Activated CD4-positive, alpha-beta T cell treated with anti-CD3 and anti-CD28 coated beads for 36 hours (primary cell): ENCODE measurements at places on chromosomes 2 and 18. TPM values are rescaled to one million over a fixed set of nuclear protein-coding genes. Genes with fewer than 3 reads are reported as not detected.

DNA sequence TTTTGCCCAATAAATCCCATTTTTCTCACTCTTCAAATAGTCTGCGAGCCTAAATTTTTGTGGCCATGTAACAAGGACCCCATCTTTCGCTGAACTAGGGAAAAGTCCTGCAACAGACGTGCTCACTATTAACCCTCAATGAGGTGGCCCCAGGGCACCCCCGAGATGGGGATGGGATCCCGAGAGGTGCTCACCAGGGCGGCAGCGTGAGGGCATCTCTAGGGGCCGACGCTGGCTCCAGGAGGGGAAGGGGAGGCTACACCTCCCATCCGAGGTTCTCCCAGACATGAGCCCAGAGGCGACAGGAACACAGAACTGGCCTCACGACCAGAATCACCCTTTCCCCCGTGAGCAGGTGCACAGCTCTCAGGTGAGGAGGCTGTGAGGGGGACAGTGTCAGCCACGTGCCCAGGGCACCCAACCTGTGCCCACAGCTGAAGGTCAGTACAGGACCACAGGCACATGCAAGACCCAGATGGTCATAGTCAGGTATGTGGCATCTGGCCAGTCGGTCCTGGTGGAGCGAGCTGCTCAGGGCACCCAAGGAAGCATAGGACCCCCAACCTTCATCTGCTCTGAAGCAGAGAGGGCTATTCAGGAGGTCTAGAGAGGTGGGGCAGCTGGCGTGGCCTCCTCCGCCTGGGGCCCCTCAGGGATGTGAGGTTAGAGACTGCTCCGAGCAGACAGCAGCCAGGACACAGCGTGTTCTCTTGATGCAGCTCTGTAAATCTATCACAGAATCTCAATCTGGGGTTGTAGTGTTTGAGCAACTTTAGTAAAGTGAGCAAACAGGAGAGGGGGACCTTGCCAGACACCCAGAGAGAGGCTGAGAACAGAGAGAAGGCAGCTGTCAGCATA lies 62.8 kb downstream of the PXDN start:
- DNase-seq = no peak
- H3K4me3 ChIP-seq = no peak overlapping the region
- H3K36me3 ChIP-seq = no peaks in the 10 kb centered on the region
- H3K27ac ChIP-seq = no peak overlapping the region
- no peaks in the 10 kb centered on the region for H3K4me1 ChIP-seq

GRCh38 chr2:95352310-95353054 lies 50.0 kb upstream of the FAHD2A start:
- H3K4me1 ChIP-seq = no peaks in the 10 kb centered on the region
- no peaks in the 10 kb centered on the region for H3K36me3 ChIP-seq
- H3K27me3 ChIP-seq = peaks cover 6% of the 10 kb centered on the region
- no peak overlapping the region for H3K27ac ChIP-seq
- no peak overlapping the region for H3K4me3 ChIP-seq

- no peak overlapping the region for H3K4me3 ChIP-seq
- no peaks in the 10 kb centered on the region for H3K4me1 ChIP-seq
- DNase-seq = no peak
- peaks cover 4% of the 10 kb centered on the region for H3K27me3 ChIP-seq
Measured at GRCh38 chr2:205484215-205484614, 198.1 kb upstream of the NRP2 start.

DNA sequence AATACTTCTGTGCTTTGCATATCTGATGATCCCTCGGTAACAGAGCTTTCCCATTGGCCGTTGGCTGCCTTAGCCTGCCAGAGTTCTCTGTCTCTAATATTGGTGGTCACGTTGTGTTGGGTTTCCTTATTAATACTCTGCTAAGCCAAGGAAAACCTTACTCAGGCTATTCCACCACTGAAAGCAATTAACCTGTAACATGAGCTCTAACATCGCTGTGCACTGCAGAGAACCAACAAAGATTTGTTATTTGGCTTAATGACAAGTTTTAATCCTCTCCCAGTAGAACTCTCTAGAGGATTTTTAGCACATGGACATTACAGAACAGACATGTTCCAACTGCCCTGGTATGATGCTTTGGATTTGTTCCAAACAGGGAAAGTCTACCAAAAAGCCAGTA lies 825.9 kb upstream of the POU3F3 start:
- H3K4me1 ChIP-seq = no peaks in the 10 kb centered on the region
- H3K36me3 ChIP-seq = no peaks in the 10 kb centered on the region
- H3K27me3 ChIP-seq = no peaks in the 10 kb centered on the region
- DNase-seq = no peak
- no peak overlapping the region for H3K27ac ChIP-seq
- H3K4me3 ChIP-seq = no peak overlapping the region

Gene ATP8B1
- total RNA-seq = not detected

Gene STAT4
- total RNA-seq = 48.8 TPM

Gene TMEM247
- total RNA-seq = not detected

DNA sequence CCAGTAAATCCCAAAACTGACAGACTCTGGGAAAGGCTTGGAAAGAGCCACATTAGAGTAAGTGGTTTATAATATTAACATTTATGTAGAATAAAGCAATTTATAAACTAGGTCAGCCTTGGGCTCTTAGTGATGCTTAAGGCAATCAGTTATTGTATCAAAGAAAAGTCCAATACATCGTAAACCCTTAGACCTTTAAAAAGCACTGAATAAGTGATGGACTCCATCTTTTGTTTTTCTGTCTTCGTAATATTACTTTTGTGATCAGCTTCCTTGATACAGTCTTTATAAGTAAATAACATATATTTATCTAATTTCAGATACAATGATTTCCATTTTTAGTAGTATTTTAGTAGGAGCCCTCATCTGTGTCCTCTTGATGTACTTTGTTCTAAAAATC lies 28.7 kb downstream of the DDX1 start:
- H3K4me1 ChIP-seq = no peaks in the 10 kb centered on the region
- no peaks in the 10 kb centered on the region for H3K27me3 ChIP-seq
- H3K36me3 ChIP-seq = peaks cover 53% of the 10 kb centered on the region
- DNase-seq = no peak

DNA sequence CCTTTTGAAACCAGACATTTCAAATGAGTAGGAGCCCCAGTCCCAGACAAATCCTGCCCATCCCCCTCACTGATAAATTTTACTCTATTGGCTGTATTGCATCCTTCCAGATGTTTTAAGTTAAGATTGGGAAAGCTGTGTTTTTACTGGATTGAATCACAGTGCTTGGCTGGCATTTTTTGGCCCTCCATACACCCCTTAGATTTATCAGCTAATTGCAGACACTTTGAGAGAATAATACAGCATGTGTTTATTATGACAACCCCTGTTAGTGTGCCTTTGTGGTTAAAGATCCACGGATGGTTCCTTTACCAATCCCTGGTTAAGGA lies 74.9 kb downstream of the ANTXR1 start:
- DNase-seq = no peak
- no peaks in the 10 kb centered on the region for H3K36me3 ChIP-seq
- no peak overlapping the region for H3K4me3 ChIP-seq
- H3K27ac ChIP-seq = no peak overlapping the region

Gene HMSD
- total RNA-seq = 26.7 TPM

DNA sequence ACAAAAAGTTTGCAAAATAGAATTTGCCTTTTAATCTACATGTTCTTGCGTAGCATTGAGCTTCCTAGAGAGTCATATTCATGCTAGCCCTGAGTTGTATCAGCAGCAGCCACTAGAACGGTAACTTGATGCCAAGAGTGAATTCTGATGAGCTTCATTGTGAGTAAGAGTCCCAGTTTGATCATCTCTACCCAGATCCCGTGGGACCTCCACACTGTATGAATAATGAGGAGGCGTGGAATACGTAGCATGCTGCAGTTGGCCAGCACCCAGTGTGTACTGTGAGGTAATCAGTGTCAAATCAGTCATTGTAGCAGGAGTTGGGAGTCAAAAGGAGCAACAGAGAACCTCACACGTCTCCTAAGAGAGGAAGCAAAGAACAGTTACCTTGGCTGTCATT lies 197.9 kb downstream of the NEDD4L start:
- H3K4me1 ChIP-seq = no peaks in the 10 kb centered on the region
- H3K27me3 ChIP-seq = no peaks in the 10 kb centered on the region
- no peaks in the 10 kb centered on the region for H3K36me3 ChIP-seq
- DNase-seq = no peak

GRCh38 chr2:5937851-5938565 lies 245.8 kb downstream of the SOX11 start:
- H3K36me3 ChIP-seq = no peaks in the 10 kb centered on the region
- no peak overlapping the region for H3K4me3 ChIP-seq
- no peaks in the 10 kb centered on the region for H3K4me1 ChIP-seq
- no peak for DNase-seq
- no peak overlapping the region for H3K27ac ChIP-seq
- no peaks in the 10 kb centered on the region for H3K27me3 ChIP-seq

DNA sequence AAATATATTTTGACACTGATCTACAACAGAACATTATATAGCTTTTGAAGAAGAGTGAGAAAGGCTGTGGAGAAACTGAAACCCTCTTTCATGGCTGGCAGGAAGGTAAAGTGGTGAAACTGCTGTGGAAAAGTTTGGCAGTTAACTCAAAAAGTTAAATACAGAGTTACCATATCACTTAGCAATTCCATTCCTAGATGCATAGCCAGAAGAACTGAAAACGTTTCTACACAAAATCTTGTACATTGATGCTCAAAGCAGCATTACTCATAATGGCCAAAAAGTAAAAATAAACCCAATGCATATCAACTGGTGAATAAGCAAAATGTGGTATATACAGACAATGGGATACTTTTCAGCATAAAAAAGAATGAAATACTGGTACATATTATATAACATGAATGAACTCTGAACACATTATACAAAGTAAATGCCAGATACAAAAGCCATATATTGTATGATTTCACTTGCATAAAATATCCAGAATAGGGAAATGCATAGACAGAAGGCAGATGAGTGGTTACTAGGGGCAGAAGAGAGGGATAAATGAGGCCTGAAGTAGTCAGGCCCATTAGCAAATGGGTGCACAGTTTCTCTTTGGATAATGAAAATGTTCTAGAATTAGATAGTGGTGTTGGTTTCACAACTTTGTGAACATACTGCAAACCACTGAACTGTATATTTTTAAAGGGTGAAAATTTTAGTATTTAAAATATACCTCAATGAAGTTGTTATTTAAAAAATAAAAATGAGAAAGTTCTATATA lies 114.3 kb downstream of the DYM start:
- H3K27ac ChIP-seq = no peak overlapping the region
- no peak overlapping the region for H3K4me3 ChIP-seq
- peaks cover 10% of the 10 kb centered on the region for H3K36me3 ChIP-seq
- no peaks in the 10 kb centered on the region for H3K27me3 ChIP-seq
- H3K4me1 ChIP-seq = peaks cover 11% of the 10 kb centered on the region

Gene HOXD11
- not detected for total RNA-seq

- peak overlapping the region; percentile 75 for H3K4me3 ChIP-seq
- H3K27me3 ChIP-seq = peaks cover 5% of the 10 kb centered on the region
- H3K27ac ChIP-seq = peak overlapping the region; percentile 90
- H3K36me3 ChIP-seq = peaks cover 16% of the 10 kb centered on the region
Measured at GRCh38 chr2:218406949-218407618, 7.4 kb downstream of the CTDSP1 start.

DNA sequence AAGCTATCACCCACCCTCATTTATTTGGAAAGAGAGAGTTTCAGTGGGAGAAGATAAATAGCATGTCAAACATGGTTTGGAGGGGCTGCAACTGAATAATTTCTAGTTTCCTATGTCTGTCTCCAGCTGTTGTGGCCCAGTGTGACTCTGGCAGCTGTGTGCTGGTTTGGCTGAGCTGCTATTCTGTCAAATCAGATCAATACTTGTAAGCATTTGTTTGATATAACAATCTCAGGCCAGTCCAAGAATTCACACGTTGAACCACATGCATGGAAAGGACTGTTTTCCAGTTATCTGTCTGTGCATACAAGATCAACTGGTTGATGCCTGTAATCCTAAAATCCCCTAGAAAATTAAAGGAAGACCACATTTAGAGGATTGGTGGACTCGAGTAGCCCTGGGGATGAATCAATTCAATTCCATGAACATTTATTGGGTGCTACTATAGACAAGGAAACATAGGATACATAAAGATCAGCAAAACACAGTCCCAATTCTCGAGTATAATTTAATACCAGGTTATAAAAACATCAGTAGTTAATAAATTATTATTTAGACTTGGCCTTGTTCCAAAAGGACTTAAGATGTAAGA lies 209.0 kb upstream of the PARD3B start:
- H3K4me1 ChIP-seq = no peaks in the 10 kb centered on the region
- H3K36me3 ChIP-seq = no peaks in the 10 kb centered on the region
- no peak overlapping the region for H3K27ac ChIP-seq
- DNase-seq = no peak
- H3K27me3 ChIP-seq = peaks cover 28% of the 10 kb centered on the region

- H3K27me3 ChIP-seq = no peaks in the 10 kb centered on the region
- peaks cover 4% of the 10 kb centered on the region for H3K36me3 ChIP-seq
- no peak for DNase-seq
- H3K4me3 ChIP-seq = no peak overlapping the region
Measured at GRCh38 chr2:234457421-234457820, 39.5 kb downstream of the ARL4C start.

GRCh38 chr2:82345910-82346309 lies 2041.4 kb upstream of the LRRTM1 start:
- DNase-seq = no peak
- no peak overlapping the region for H3K27ac ChIP-seq
- no peaks in the 10 kb centered on the region for H3K36me3 ChIP-seq

DNA sequence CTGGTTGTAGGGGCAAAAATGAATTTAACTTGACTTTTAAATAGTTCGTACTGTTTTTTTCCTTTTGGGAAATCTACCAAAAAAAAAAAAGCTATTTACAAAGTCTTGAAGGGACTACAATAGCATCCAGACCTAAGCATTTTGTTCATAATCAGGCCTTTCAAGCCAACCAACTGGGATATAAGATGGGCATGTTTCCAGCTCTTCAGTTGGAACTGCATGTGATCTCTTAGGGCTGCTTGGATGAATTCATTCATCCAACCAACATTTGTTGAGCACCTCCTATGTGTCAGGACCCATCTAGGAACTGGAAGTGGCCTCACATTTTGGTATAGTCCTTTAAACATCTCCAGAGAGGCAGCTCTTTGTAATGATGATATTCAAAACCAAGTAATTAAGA lies 98.6 kb downstream of the AAK1 start:
- H3K36me3 ChIP-seq = peaks cover 42% of the 10 kb centered on the region
- no peak for DNase-seq

GRCh38 chr2:8132879-8133278 lies 549.0 kb upstream of the ID2 start:
- no peak overlapping the region for H3K27ac ChIP-seq
- no peaks in the 10 kb centered on the region for H3K4me1 ChIP-seq
- peaks cover 2% of the 10 kb centered on the region for H3K27me3 ChIP-seq
- H3K36me3 ChIP-seq = no peaks in the 10 kb centered on the region

Gene BBS5
- 2.7 TPM for total RNA-seq

Gene REG3G
- not detected for total RNA-seq

GRCh38 chr18:24923138-24923537 lies 428.8 kb downstream of the ZNF521 start:
- no peak overlapping the region for H3K27ac ChIP-seq
- no peaks in the 10 kb centered on the region for H3K4me1 ChIP-seq
- DNase-seq = no peak
- H3K36me3 ChIP-seq = no peaks in the 10 kb centered on the region

- no peak for DNase-seq
- peaks cover 5% of the 10 kb centered on the region for H3K4me1 ChIP-seq
- no peaks in the 10 kb centered on the region for H3K27me3 ChIP-seq
Measured at GRCh38 chr2:238173692-238174091, 14.9 kb downstream of the ERFE start.

GRCh38 chr2:240947607-240948006 lies 41.5 kb downstream of the CROCC2 start:
- DNase-seq = no peak
- no peaks in the 10 kb centered on the region for H3K4me1 ChIP-seq
- H3K4me3 ChIP-seq = no peak overlapping the region
- H3K36me3 ChIP-seq = no peaks in the 10 kb centered on the region
- H3K27me3 ChIP-seq = peaks cover 2% of the 10 kb centered on the region

- H3K27me3 ChIP-seq = no peaks in the 10 kb centered on the region
- H3K4me3 ChIP-seq = no peak overlapping the region
- no peak overlapping the region for H3K27ac ChIP-seq
Measured at GRCh38 chr2:19746611-19747309, 155.0 kb downstream of the TTC32 start.
